GM10248 (cell line): ENCODE measurements at places on chromosomes 5 and 9.
A peak's percentile ranks its signal among the peaks of the same experiment; 100 is the strongest.

- DNase-seq: no peak
Observed at GRCh38 chr9:98288881-98289280, 33.4 kb upstream of the TBC1D2 start.

DNA sequence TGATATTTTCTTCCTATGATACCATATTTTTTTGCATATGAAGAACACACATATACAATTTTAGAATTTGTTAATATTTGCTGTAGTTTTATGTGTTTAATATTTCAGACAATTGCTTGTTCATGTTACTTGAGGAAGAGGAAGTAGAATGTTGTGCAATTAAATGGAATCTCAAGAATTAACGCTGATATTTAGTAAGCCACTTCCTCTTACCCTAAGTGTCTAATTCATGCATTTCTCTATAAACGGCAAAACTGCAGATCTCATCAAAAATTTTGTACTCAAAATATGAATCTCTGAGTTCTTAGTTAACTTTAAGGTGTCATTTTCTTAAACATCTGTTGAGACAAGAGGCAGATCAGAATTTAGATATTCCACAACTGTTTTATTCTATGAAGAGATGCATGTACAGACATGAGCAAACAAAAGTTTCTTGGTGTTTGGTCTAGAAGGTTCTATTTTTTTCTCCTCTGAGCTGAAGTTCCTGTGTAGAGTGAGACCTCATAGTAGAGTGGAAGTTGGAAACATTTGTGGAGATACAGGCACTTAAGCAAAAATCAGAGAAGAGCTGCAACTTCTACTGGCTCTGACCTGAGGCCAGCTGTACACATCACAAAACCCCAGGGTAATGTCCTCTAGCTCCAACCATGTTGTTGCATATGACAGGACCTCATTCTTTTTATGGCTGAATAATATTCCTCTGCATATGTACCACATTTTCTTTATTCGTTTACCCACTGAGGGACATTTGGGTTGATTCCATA is 16.6 kb upstream of the TGFBI start:
- no peak for DNase-seq

DNA sequence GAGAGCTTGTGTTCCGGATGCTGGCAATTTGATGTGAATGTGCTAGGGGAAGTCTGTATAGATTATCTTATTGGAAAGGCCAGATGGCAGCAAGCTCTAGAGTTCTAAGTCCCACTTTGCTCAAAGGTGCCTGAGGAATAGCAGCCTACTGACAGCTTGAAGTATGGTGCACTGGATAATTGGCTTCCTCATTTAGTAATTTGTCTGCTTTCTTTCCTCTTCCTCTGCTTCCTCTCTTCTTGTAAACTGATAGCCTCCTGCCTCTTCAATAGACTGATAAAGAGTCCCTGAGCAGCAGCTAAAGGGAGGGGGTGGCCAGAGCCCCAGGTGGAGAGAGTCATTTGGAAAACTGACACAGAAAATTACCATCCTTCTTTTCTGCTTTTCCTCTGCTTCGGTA is 177.3 kb downstream of the FGF1 start:
- no peak for DNase-seq

- peak; percentile 84 for DNase-seq
Observed at GRCh38 chr9:137672907-137673791, 54.3 kb downstream of the EHMT1 start.

DNA sequence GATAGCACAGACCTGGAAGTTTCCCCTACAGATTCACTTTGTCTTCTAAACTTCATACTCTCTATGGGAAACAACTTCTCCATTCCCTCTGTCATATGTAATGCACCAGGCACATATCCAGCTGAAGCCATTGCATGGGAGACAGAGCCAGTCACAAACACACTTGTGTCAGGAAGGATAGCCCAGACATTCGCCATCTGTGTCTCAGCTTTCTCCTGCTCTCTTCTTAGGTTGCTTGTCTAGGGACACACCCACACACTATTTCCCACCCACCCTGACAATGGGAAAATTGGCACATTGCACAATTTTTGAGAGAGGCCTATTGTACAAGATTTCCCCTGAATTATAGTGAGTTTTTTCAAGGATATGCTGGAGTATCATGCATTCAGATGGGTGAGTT is 158.4 kb upstream of the MPDZ start:
- no peak for DNase-seq

DNA sequence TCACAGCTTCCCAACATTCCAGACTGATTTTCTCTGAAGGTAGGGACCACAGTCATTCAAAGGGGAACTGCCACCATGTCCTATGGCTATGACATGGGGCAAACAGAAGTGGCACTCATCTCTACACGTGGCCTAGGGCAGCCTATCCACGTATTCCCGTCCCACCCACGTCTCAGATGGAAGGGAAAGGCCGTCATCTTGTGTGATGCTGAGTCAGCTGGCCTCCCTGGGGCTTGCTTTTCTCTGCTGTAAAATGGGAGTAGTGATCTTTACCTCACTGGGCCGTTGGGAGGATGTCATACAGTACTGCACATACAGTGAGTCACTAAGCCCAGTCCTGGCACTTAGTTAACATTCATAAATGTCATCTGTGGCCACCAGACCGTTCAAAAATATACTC is 72.3 kb downstream of the RAPGEF1 start:
- DNase-seq: peak; percentile 44

GRCh38 chr5:105573575-105573974 is 2011.0 kb upstream of the NUDT12 start:
- DNase-seq: no peak

- no peak for DNase-seq
Observed at GRCh38 chr5:174837919-174838902, 113.8 kb downstream of the MSX2 start.

GRCh38 chr9:113361304-113362018 is 12.1 kb downstream of the BSPRY start:
- DNase-seq: no peak

DNA sequence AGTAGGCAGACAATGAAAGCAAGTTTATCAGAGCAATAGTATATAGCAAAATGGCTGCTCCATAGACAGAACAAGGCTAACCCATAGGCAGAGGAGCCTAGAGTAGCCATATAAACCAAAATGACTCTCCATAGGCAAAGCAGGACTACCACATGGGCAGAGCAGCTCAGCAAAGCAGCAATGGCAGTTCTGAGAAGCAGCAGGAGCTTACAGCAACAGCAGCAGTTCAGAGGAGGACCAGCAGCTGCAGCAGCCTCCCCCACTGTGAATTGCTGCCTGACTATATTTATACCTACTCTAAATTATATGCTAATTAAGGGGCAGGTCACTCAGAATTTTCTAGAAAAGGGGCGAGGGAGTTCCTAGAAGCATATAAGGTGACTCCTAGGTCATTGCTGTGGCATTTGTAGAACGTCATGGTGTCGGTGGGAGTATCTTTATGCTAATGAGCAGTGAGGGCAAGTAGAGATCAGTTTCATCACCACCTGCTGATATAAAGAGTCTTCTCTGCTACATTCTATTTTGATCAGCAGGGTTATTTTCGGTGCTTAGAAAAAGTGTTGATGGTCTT is 1115.5 kb downstream of the DTWD2 start:
- no peak for DNase-seq

- DNase-seq: no peak
Observed at GRCh38 chr5:9605041-9605838, 24.9 kb downstream of the TAS2R1 start.

GRCh38 chr5:97606531-97606930 is 423.5 kb upstream of the RIOK2 start:
- no peak for DNase-seq

DNA sequence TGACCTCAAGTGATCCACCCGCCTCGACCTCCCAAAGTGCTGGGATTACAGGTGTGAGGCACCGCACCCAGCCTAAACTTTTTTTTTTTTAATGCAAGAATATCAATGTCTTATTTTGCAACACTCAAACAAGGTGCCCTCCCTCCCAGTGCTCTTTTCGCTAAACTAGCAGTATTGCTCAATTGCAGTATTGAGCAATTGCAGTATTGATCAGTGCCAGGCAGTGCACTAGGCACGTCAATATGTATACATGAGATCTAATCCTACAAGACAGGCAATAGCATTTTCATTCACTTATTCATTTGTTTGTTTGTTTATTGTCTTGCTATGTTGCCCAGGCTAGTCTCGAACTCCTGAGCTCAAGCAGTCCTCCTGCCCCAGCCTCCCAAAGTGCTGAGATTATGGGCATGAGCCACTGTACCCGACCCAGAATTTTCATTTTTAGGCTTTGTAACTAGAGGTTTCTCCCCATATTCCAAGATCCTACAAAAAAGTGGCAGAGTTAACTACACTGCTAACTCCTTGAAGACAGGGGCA is 94.5 kb downstream of the TTLL11 start:
- no peak for DNase-seq

DNA sequence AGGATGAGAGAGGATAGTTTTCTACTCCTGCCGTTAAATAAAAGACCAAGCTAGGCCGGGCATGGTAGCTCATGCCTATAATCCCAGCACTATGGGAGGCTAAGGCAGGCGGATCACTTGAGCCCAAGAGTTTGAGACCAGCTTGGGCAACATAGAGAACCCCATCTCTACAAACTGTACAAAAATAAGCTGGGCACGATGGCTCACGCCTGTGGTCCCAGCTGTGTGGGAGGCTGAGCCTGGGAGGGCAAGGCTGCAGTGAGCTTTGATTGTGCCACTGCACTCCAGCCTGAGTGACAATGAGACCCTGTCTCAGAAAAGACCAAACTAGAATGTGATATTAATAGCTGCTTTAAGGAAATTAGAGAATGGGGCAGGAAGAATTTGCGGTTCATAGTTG is 158.4 kb downstream of the NIPBL start:
- no peak for DNase-seq

DNA sequence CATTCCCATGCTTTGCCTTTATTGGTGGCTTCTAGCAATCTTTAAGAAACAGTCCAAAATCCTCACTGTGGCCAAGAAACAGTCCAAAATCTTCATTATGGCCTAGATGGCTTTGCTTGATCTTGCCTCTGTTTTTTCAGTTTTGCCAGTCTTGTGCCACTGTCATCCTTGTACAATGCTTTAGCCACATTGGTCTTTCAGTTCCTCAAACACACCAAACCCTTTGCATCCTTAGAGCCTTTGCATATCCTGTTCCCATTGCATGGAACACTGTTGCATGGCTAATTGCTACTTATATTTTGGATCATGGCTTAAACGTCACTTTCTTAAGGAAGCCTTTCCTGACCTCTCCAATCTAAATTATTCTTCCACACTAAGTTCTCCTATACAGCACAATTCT is 22.1 kb downstream of the MRRF start:
- DNase-seq: peak; percentile 16

GRCh38 chr5:117587111-117587510 is 1012.5 kb upstream of the SEMA6A start:
- DNase-seq: no peak

- no peak for DNase-seq
Observed at GRCh38 chr5:168654211-168654721, 75.1 kb upstream of the PANK3 start.

GRCh38 chr5:2269656-2270055 is 386.9 kb upstream of the IRX4 start:
- no peak for DNase-seq

DNA sequence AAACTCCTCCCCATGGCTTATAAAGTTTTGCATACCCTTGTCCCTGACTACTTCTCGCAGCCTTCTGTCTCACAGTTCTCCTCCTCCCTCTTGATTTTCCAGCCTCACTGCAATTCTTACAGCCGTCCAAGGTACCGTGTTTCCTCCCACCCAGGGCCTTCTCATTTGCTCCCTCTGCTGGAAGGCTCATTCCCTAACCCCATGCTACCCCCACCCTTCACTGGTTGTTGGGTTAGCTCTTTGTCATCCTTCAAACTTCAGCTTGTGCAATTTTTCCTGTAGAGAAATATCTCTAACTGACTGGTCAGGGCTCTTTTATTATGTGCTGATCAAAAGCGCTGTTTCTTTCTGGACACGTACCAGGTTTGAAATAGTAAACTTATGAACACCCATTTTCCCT is 329.2 kb downstream of the EBF1 start:
- peak; percentile 8 for DNase-seq

GRCh38 chr9:126317513-126317912 is 9.1 kb upstream of the MVB12B start:
- DNase-seq: no peak

DNA sequence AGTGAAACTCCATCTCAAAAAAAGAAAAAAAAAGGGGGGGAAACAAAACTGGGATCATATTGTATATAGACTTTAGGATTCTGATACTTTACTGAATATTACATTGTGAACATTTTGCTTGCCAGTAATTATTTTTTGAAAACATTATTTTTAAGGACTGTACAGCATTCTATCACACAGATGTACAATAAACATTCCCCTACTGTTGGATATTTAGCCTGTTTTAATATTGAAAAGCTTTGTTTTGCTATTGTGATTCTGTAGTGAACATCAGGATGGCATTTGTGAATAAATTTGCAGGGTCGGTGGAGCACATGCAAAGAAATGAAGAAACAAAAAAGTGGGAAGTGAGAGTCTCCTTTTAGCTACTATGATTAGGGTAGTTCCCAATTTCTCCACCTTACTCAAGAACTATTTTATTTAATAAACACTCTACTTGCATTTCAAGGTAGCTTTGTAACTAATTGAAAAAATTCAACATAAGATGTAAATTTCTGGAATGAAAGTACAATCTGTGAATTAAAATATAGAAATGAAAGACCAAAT is 18.7 kb downstream of the RASGRF2 start:
- DNase-seq: no peak

DNA sequence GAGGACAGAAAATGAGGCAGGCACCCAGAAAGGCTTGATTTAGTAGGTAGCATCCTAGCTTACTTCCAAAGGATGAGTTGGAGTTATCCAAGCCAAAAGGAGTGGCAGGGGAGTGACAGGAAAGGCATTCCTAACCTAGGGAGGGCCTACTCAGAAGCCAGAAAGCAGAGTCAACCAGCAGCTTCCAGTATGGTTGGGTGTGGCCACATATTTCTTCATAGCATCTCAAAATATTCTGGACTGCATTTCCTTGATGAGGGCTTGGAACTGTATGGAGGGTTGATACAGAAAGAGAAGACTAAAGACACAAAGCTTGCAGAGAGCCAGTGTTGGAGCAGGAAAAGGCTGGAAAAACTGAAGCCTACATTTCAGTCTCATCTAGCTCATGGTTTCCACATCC is 656.8 kb upstream of the DMAC1 start:
- DNase-seq: no peak
